ENCODE measurements at places on chromosomes 1 and 21. TPM values are rescaled to one million over a fixed set of nuclear protein-coding genes. Genes with fewer than 3 reads are reported as not detected.
A peak's percentile ranks its signal among the peaks of the same experiment; 100 is the strongest.

SPATA17 gene
- total RNA-seq = 0.21 TPM

FAM177B gene
- total RNA-seq = not detected

RGS8 gene
- not detected for total RNA-seq

PDC gene
- not detected for total RNA-seq

AIM2 gene
- not detected for total RNA-seq

MCOLN2 gene
- not detected for total RNA-seq

NBPF12 gene
- 10.6 TPM for total RNA-seq

OR11L1 gene
- total RNA-seq = not detected

DNAJC28 gene
- 2.1 TPM for total RNA-seq

DNALI1 gene
- total RNA-seq = 10.5 TPM

CLCA1 gene
- total RNA-seq = not detected

DNA sequence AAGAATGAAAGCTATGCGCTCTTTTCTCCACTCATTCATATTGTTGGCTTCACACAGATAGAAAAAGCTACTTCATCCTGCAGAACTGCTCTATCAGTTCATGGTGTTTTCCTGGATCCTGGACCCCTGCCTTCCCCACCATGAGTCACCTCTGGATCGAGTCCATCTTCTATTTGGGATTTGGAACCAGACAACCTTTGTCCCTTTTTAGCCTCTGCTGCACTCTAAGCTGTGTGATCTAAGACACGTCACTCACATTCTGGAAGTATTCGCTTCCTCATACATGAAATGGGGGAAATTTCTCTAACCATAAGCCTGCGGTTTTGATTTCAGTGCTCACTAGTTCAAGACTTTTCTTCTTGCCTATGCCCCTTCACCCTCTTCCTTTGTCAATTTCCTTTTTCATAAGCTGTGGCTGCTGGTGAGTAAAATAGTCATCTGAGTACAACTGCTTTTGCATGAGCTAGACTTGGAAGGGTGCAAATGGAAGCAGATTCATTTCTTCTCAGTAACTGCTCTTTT is 14.1 kb upstream of the DEGS1 start:
- peak; percentile 23 for DNase-seq

GRCh38 chr1:2643414-2644077 is 10.7 kb upstream of the MMEL1 start:
- no peak for DNase-seq

GRCh38 chr1:226111883-226112261 is 49.4 kb downstream of the H3-3A start:
- DNase-seq = no peak

- no peak for DNase-seq
Measured at GRCh38 chr21:46286648-46287002, 483 bp downstream of the YBEY start.

DNA sequence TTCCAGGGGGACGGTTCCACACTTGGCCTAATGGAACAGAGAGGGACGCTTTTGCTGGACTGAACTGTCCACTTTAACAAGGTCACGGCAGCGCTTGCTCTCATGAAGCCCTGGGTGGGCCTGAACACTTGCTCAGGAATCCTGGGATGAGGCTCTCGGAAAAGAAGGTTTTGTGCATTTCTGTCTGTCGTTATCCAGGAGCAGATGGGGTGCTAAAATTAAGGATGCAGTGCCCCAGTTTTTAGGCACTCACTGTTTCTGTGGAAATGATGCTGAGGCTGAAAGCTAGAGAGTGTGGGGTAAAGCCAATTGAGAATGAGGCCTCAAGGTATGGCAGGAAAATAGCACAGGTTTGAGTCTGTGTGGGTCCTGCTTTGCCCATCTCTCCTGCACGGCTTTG is 111.0 kb downstream of the DAB1 start:
- DNase-seq = no peak

- no peak for DNase-seq
Measured at GRCh38 chr1:2633366-2633935, 635 bp upstream of the MMEL1 start.

- DNase-seq = no peak
Measured at GRCh38 chr1:184627007-184627341, 127.7 kb downstream of the EDEM3 start.

DNA sequence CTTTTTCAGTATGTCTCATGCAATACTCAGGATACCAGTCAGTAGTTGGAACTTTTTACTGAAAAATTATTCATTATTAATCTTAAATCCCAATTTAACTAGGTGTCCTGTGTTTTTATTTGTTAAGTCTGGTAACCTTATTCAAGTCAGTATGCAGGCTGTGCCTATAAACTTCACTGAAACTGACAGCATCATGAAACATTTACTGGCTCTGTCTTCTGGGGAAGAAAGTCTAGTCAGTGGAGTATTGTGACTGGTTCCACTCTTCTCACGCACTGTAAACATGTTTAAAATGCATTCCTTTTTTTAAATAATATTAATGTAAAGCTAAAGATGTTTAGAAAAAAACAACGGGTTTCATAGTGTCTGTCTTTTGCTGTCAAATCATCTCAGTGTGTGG is 739.7 kb downstream of the LTN1 start:
- no peak for DNase-seq

- no peak for DNase-seq
Measured at GRCh38 chr1:60228041-60228491, 154.5 kb upstream of the C1orf87 start.

DNA sequence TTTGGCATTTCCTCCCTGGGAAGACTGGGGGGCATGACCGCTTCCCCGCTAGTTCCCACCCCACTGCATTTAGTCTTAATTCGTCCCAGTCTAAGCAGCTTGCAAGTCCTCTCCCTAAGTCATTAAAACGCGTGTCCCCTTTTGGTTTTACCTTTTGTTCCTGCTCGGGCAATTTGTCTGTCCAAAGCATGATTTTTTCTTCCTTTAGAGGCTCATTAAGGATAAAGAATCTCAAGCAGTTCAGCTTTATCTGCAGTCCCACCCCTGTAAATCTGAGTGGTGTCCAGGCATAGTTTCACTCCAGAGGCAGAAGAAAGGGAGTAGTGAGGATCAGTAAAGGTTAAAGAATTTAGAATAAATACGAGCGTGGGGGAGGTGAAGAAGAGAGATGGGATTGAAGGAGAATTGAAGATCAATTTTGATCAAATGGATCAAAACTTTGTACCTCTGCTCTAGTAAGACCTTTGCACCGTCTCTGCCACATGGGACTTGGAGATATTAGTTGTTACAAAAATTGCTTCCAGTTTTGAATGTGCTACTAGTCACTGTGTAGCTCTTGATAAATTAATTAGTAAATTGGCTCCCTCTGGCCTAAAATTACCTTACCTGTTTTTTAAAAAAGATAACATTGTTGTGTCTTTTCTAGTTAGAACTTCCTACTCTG is 989 bp upstream of the ETV3 start:
- no peak for DNase-seq

DNA sequence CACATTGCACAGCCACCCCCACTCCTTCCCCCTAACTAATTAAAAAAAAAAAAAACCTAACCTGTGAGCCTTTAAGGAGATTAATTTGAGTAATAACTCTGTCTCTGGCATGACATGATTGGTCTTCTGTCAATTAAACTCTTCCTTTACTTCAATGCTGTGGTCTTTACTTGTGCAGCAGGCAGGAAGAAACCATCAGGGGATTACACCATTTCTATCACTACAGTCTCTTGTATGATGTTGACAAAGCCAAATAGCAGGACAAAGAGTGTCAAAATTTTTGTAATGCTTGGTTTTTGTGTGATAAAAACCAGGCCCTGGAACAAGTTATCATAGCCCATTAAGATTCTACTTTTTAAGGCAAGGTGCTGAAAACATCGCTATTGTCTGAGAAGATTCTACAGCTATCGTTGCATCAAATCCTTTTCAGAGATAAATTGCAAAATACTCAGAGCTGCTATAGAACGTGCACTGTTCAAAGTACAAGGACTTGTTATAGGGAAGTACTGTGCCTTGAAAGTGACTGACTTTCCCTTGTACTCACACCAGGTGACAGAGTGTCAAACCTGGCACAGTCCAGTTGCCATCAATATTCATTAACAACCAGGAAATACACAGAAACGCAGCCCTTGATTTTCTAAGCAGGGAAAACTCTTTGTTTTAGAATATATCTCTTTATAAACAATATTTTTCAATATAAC is 37.7 kb downstream of the LHX9 start:
- no peak for DNase-seq

DNA sequence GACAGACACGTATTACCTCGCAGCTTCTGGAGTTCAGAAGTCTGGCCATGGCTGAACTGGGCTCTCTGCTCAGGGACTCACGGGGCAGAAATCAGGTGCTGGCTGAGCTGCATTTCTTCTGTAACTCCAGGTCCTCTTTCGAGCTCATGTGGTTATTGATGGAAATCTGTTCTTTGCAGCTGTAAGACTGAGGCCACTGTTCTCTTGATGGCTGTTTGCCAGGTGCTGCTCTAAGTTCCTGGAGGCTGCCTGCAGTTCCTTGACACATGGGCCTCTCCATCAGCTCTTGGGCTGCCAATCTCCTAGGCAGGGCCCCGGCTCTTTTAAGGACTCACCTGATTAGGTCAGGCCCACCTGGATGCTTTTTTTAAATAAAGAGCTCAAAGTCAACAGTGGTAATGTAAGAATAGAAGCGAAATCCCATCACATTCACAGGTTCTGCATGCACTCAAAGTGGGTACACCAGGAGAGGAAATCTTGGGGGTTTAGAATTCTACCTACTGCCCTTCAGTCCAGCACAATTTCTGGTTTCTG is 139.1 kb downstream of the KAZN start:
- no peak for DNase-seq

DNA sequence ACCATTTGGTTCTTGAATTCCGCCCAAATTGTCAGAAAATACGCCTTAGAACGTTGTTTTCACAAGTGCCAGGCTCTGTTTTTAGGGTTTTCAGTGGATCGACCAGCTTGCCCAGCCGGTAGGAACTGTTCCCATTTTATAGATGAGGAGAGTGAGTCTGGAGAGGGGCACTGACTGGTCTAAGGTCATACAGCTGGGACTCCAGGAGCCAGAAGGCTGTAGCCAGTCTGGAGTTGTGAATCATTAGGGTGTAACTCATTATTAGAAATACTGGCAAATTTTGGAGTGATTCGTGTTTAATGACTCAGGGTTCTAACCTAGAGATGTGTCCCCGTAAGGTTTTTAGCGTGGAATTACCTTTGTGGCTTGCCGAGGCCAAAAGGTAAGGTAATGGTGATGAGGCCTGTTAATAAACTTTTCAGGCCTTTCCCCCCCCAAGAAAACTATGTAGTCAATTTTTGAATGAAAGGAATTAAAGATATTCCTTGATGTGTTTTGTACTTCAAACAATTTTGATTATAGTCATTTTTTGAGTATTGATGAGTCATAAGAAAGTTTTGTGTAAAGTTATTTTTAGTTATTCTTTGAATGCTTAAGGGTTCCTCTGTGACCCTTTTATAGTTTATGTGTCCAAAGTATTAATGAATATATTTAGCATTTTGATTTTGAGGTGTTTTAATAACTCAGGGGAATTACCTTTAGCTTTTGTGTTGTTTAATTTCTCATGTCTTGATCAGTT is 2.1 kb downstream of the DYRK1A start:
- no peak for DNase-seq

DNA sequence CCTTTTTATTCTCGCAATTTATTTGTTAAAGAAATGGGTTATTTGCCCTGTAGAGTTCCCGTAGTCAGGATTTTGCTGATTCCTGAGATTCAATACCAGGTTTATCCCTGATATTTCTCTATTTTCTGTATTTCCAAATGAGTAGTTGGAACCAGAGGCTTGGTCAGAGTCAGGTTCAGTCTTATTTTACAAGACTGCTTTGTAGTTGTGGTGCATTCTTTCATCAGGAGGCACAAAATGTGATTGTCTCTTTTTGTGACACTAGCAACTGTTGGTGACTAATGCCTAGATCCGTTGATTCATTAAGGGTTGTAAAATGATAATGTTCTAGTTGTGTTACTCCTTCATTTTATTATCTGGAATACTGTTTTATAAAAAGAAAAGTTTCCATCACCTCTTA is 95.5 kb upstream of the TPTE start:
- no peak for DNase-seq

DNA sequence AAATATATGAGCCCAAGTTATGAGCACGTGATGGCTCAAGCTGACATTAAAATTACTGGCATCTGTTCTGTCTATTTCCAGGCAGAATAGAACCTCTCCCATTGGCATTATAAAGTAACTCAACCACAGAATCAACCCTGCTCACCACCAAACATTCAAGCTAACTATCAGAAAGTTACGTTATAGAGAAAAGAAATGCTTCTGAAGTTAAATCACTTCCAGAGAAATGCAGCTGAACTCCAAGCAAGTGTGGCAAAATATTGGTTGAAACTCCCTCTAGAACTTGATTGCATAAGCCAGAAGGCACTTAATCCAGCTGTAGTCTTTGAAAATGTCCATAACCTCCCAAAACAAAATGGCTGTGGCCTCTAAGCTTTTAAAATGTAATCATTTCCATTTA is 36.2 kb upstream of the UBE2U start:
- no peak for DNase-seq

GRCh38 chr1:197557302-197557701 is 218.0 kb downstream of the DENND1B start:
- DNase-seq = no peak

- no peak for DNase-seq
Measured at GRCh38 chr1:183180218-183180617, 5.8 kb upstream of the LAMC2 start.

- no peak for DNase-seq
Measured at GRCh38 chr1:67184838-67185421, 18.7 kb downstream of the IL23R start.

GRCh38 chr21:16642353-16642752 is 870.5 kb upstream of the CXADR start:
- no peak for DNase-seq

DNA sequence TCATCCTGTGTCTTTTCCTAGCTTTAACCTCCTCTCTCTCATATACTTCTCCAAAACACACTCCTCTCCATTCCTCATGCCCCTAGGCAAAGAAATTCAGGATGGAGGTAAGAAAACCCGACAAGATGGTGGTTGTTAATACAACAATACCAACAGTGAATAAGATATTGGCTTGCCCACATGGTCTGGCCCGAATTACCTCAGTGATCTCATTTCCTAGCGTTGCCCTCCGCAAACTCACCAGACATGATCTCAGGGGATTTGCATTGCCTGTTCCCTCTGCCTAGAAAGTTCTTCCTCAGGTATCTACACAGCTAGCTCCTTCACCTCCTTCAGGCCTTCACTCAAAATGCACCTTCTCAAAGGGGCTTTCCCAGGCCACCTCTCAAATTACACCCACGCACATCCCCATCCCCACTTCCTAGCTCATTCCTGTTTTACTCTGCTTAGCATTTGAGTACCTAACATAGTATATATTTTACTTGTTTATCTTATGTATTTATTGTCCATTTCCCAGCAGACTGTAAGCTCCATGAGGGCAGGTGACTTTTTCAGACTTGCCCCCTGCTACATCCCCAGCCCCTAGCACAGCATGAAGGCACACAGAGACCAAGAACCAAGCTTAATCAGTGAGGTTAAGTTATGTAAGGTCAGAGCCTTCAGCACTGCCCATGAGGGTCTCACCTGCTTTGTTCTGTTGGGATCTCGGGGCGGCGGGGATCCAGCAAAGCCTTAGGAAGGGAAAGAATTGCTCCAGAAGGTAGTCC is 10.2 kb upstream of the UBR4 start:
- DNase-seq = no peak

DNA sequence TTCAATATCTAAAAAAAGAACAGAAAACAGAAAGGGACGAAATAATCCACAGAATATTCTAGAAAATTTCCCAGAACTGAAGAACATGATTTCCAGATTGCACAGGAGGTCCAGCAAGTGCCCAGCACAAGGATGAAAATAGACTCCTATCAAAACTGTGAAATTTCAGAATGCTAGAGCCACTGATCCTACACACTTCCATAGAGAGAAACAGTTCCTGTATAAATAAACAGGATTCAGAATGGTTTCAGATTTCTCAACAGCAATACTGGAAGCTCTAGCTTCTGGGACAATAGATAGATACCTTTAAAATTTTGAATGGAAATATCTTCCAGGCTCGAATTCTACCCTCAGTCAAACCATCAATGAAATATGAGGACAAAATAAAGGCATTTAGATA is 4.6 kb downstream of the TARBP1 start:
- DNase-seq = no peak

Measured in osteocyte (in vitro differentiated cells).